ENCODE measurements at places on chromosomes 12 and 14. TPM values are rescaled to one million over a fixed set of nuclear protein-coding genes. Genes with fewer than 3 reads are reported as not detected.
A peak's percentile ranks its signal among the peaks of the same experiment; 100 is the strongest.

GRCh38 chr14:98799891-98800290, 472.1 kb downstream of the BCL11B start:
- no peak for DNase-seq

DNA sequence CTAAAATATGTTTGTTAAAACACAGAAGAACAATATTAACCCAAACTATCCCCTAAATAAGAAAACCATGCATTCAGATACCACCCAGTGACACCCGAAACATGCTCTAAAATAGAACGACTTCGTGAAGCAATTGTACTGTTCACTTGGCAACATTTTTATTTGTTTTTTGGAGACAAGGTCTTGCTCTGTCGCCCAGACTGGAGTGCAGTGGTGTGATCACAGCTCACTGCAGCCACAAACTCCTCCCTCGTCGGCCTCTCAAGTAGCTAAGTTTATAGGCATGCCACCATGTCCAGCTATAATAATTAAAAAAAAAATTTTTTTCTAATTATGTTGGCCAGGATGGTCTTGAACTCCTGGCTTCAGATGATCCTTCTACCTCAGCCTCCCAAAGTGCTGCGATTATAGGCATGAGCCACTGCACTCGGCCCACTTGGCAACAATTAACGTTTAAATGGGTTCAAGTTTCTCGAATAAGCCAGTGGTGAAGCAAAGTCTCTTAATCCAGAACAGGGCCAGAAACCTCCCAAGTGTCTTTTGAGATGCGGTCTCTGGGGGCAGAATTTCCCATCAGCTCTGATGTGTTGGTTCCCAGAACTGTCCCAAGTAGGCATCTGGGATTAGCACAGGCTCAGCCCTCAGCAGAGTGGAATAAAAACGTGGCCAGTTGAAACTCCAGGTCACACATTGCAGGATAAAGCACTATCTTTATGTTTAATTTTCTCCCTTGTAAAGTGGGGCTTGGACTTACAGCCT, 74.5 kb downstream of the TMCC3 start:
- no peak for DNase-seq

GRCh38 chr14:79453276-79453675, 758.0 kb downstream of the DIO2 start:
- no peak for DNase-seq

- DNase-seq, result no peak
Measured at GRCh38 chr12:54429014-54429471, 10.0 kb upstream of the ITGA5 start.

GRCh38 chr12:106564678-106565329, 18.0 kb upstream of the RFX4 start:
- no peak for DNase-seq

- DNase-seq, result no peak
Measured at GRCh38 chr12:10184261-10184843, 5.5 kb downstream of the TMEM52B start.

- peak; percentile 7 for DNase-seq
Measured at GRCh38 chr14:101191101-101191720, 287.7 kb upstream of the RTL1 start.

- no peak for DNase-seq
Measured at GRCh38 chr12:27424631-27425230, 21.8 kb upstream of the SMCO2 start.

DNA sequence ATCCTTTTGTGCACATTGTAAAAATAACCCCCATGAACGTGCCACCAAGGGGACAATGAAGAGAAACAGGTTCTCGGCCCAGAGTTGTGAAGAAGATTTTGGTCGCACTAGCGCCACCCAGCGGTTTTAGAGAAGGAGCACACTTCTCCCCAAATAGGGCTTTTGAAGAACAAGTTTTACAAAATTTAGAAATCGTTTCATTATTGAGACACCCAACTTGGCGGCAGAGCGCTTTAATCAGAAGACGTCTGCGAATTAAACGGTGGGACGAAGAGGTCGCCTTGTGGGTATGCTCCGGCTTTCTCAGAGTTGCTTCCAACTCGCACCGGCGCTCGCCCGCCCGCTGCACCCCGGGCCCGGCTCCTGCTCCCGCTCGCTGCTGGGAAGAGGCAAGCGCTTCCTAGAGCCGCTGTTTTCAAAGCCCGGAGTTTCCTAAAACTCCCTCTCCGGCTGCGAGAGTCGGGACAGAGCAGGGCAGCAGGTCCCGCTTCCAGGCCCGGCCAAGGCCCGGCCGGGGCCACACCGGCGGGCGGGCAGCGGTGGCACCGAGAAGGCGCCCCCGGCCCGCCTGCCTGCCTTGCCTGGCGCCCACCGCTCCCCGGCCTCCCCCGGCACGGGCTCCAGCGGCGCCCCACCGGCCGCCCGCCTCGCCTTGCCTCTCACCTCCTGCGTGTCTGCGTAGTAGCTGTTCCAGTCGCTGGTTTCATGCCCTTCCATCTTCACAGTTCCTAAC, 645 bp downstream of the FOXA1 start:
- DNase-seq, result peak; percentile 84

DNA sequence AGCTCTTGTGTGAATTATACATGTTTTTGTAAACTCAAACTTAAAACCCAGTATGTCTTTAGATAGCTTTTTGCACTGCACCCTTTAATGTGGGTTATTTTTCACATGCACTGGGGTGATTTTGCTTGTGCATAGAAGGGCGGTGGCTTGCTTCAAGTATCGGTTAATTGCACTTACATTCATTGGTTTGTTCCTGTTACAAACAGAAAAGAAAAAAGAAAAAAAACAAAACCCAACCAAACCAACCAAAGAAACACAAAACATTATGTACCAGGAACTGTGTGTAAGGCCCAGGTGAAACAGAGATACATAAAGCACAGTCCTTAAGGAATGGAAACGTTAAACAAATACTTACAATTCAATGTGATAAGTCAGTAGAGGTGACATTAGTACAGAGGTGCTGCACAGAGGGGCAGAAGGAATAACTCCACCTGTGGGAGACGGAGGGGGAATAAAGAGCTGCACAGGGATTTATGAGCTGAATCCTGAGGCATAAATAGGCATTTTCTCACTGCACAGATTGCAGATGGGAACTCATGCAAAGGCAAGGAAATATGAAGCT, 151.4 kb downstream of the KTN1 start:
- no peak for DNase-seq

- no peak for DNase-seq
Measured at GRCh38 chr14:68628605-68629310, 164.1 kb downstream of the ZFP36L1 start.

GRCh38 chr14:34018564-34019244, 67.8 kb upstream of the EGLN3 start:
- no peak for DNase-seq

DNA sequence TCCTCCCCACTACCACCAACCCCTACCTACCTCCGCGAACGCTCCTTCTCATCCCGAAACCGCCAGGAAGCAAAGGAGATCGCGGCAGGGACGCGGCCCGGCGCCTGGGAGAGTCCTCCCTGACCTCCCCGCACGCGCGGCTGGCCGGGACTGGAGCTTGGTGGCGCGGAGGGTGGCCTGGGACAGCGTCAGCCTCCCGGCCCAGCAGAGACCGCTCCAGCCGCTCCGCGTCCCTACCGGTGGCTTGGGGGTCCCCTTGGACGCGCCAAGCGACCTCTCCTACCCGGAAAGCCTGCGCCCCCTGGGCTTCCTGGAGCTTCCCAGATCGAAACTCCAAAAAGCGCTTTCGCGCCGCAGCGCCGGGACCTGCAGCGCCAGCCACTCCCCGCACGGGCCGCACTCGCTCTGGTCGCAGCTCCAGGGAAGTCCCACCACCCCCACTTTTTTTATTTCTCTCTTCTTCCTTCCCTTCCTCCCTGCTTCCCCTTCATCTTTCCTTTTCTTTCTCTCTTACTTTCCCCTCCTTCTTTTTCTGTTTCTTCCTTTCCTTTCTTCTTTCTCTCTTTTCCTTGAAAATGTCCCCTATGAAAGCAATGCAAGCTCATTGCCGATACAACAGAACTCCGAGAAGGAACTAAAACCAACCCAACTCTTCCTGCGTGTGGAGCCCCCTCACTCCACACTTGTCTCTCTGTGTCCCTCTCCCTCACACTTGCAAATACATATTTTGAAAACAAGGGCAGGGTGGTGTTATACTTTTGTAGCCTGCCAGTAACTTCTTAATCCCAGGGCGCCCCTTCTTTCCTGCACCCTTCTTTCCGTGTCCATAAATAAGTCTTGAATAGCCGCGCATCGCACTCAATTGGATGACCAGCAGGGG, 3.8 kb downstream of the DIO3 start:
- peak; percentile 71 for DNase-seq

OR4K2 gene
- not detected for total RNA-seq

IGF1 gene
- total RNA-seq, result not detected

ADCY6 gene
- 15.6 TPM for total RNA-seq

TAS2R43 gene
- not detected for total RNA-seq

PIWIL1 gene
- total RNA-seq, result not detected

All from H1 (cell line).